ENCODE measurements at places on chromosomes 1 and 21.

- no peak for DNase-seq
Measured at GRCh38 chr1:114286179-114286578, 132.5 kb upstream of the SYT6 start.

DNA sequence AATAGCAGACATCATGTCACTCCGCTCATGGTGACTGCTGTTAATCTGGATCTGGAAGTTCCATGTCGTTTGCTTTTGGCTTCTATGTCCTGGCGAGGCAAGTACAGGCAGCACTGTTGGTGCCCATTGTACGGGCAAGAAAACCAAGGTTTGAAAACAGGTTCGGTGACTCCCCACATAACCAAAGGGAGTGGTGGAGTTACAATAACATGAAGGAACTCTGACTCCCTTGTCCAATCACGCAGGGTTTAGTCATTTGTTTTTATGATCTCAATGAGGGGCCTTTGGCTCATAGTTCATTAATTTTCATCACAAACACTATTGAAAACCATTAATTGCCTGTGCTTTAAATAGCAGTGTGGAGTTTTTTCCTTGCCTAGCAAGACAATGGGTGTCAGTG lies 82.9 kb upstream of the SSX2IP start:
- DNase-seq = no peak

DNA sequence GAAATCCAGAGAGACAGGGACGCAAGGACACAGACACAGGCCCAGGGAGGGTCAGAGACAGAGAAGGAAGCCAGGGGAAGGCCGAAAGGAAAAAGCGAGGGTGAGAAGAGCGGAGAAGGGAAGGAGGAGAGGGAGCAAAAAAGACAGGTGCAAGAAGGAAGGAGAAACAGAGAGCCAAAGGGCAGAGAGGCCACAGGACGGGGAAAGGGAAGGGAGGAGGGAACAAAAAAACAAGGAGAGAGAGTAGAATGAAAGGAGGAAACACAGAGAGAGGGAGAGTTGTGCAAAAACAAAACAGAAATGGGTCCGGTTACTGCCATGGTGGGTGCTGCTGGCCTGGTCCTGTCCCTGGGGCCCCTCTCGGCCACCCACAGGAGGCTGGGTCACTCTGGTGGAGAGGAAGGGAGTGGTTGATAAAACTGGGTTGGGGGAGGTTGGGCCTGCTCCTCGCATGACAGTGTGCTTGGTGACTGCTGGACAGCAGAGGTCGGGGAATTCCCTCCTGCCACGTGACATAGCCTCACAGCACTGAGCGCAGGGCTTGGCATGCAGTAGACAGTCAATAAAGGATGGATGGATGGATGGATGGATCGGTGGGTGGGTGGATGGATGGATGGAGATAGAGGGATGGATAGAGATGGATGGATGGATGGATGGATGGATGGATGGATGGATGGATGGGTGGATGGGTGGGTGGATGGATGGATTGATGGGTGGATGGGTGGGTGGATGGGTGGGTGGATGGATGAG lies 64.8 kb downstream of the RAP1GAP start:
- DNase-seq = peak; percentile 55

DNA sequence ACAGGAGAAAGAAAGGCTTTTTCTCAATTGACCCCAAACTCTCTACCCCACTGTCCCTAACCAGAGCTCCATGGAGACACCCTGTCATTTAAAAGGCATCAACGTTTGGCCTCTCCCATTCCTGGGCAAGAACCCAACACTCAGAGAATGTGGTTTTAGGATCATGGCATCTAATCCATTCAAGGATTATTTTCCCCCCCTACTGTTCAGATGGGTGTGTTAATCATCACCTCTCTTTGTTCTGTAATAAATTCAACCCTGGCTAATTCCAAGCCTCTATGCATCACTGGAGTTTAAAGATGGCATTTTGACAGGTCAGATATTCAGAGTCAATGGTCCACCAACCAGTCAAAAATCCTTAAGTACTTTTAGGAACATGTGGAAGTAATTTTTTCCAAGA lies 42.7 kb downstream of the TBX15 start:
- DNase-seq = peak; percentile 76

DNA sequence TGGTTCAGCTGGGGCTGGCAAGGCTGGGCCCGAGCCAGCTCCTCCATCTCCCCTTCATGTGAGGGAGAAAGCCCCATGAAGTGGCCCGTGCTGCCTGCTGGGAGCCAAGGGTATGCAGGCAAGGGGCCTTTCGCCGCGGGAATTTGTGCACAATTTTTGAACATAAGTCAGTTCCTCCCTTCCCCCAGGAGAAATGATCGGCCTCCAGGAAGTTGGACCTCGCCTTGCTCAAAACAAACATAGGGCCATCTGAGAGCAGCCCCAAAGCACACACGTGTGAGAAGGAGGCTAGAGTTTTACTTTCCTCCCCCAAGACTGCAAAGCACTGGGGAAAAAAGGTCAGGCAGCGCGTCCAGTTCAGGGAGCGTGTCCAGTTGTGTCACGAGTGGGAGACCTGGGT lies 64.7 kb downstream of the PRDM16 start:
- DNase-seq = peak; percentile 72

DNA sequence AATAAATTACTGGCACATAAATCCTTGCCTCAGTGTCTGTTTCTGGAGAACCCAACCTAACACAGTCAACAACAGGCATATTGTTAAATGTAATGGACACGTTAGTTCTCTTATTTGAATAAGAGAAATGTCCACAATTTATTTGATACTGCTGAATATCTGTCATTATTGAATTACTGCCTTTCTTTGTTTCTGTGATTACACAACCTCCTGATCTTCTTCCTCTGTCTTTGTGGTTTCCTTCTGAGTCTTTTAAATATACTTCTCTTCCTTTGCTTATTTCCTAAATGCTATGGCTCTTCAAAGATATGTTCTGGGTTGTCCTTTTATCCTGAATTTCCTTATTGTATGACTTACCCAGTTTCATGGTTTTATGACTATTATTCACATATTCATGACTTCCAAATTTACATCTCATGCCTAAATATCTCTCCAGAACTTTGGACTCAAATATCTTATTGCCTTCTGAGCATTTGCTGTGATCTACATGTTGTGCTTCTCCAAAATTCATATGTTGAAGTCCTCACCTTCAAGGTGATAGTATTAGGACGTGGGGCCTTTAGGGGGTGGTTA lies 39.9 kb downstream of the MSH4 start:
- DNase-seq = no peak

DNA sequence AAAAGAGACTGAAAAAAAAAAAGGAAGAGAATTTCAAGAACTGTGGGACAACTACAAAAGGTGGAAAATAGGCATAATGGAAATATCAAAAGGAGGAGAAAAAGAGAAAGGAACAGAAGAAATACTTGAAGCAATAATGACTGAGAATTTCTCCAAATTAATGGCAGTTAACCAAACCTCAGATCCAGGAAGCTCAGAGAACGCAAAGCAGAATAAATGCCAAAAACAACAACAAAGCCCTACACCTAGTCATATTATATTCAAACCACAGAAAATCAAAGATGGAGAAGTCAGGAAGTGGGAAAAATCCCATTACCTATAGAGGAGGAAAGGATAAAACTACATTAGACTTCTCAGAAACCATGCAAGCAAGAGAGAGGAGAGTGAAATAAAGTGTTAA lies 20.7 kb upstream of the AHCYL1 start:
- DNase-seq = peak; percentile 46
